Fibroblast of gingiva (primary cell): ENCODE measurements at places on chromosomes 11 and 22.

DNA sequence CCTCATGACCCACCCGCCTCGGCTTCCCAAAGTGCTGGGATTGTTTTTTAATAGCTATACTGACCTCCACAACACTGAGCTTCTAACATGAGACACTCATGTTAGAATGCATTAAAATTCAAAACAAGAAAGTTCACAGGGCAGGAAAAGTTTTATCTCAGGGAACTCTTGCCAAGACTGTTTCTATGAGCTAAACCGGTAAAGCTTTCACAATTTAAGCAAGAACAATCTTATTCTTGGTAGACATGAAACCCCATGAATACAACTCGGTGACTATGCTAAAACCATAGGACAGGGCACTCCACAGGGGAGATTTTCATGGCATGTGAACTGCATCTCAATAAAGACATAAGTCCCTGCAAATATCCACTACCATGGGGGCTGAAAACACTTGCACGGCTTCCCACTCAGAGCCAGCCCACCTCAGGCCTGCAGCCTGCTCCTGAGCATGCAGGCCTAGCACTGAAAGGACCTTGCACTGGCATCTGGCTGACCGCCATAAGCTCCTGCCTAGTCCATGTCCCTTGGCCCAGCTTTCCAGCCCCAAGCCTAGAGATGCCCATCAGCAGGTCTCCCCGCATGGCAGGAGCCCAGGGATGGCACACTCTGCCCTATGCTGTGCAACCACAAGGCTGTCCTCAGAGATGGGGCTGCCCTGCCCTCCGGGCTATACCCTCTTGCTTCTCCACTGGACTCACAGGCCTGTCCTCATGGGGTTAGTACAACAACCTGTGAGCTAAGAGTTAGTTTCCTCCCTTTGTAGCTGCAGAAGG is 58.4 kb downstream of the DGCR2 start:
- no peak for DNase-seq

- DNase-seq: peak; percentile 25
These were observed 48.8 kb downstream of the ENDOD1 start for GRCh38 chr11:95138448-95138847.

DNA sequence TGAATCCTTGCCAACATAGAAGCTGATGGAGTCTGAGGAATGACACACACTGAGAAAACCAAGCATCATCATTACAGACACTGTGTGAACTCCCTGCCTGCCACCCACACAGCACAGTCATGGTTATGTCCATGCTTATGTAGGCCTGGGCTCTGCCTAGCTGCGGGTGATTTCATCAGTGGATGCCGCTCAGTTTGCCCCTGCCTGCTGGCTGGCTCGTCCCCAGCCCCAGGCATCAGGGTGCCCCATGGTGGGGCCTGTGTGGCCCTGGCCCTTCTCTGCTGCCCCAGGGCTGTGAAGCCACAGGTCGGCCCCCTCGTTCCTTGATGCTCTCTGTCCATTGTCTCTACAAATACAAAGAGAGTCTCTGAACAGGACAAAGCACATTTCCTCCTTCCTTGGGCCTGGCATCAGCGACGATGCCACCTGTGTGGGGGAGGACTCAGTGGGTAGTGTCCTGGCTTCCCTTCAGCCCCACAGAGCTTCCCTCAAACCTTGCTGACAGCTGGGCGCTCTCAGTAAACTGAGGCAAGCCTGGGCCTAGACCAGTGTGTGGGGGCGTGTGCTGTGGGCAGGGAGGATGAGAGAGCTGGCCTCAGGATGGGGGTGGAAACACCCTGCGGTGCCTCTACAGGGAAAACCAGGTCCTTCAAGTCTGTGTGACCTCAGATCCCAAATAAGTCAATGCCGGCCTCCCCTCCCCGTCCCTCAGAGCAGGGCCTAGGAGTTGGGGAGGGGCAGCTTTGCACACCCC is 20.0 kb upstream of the TUB start:
- peak; percentile 13 for DNase-seq

- no peak for DNase-seq
These were observed 317.8 kb downstream of the MIAT start for GRCh38 chr22:26974914-26975803.

DNA sequence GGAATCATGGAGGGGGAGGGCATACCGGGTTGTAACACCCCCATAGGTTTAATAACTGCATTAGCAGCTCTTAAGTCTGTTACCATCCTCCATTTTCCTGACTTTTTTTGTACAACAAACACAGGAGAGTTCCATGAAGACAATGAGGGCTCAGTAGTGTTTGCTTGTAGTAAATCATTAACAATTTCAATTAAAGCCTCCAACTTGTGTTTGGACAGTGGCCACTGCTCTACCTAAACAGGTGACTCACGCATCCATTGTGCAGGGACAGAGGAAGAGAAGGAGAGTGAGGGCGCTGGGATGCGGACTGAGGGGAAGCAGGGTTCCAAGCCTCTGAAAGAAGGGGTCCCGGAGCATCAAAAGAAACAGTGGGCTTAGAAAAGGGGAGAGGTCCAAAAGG is 21.3 kb upstream of the MTNR1B start:
- no peak for DNase-seq

DNA sequence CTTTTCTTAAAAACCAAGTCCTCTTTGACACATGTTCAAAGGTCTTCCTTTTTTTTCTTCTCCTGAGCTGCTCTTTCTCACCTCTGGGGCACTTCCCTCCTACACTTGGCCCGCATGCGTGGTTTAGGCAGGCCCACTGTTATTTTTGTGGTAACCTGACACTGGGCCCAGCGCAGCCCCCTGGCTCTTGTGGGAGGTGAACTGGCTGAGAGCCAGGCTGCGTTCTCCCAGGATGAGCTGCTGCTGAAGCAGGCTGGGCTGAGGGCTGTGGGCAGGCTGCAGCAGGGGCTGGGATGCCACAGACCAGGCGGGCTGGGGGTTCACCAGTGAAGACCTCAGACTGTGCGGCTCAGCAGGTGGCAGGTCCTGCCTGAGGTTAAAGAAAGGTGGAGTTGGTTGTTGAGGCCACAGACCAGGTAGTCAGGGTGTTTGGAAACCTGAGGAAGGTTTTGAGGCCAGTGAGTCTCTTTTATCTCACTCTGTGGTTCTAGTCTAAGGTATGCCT is 72.4 kb downstream of the TEAD1 start:
- peak; percentile 52 for DNase-seq

DNA sequence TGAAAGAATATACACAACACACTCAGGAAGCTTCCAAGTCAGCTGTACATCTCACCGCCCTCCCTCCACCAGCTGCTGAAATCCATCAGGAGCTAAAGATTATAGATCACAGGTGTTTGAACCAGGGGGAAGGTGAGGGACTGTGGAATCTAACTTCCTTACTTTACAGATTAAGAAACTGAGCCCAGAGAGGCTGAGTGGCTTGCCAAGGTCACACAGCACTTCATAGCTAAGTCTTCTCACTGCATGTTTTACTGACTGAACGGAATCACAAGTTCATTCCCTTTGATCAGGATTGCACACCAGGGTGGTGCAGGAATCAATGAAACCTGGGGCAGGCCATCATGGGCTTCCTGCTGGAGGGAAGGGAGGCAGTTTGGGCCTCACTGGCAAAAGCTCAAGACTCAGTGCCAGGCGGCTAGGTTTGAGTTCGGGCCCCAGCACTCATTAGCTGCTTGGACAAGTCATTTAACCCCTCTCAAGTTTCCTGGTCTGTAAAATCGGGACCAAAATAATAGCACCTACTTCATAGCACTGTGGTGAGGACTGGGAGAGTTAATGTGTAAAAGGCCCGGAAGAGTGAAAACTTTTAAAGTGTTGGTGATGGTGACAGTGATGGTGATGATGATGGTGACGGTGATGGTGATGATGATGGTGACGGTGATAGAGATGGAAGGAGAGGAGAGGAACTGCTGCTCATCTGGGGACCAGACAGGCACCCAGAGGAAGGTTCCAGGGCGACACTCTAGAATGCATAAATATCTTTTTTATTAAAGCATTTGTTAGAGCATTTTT is 8.2 kb downstream of the CD5 start:
- DNase-seq: no peak

DNA sequence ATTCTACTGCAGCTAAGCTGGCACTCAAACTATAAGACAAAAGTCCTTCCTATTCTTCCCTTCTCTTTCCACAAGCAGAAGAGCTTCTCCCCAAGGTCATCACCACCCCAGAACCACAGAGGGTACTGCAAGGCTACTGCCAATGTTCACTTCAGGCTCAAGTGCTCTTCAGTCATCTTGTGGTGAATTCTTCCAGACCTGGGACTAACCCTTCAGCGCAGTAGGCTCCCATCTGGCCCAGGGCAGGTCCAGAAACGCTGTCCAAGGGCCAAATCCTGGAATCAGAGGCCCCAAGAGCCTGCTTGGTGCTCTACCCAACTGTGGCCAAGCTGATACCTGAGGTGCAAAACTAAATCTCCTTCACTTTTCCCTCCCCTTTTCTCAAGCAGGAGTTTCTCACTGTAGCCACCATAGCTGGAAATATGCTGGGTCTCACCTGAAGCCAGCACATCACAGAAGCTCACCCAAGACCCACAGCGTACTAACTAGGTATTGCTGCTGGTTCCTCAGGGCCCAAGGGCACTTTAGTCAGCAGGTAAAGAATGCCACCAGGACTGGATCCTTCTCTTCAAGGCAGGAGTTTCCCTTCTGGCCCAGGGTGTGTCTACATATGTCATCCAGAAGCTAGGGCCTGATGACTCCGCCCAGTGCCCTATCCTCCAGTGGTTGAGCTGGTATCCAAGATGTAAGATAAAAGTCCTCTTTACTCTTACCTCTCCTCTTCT is 27.8 kb downstream of the FCHSD2 start:
- no peak for DNase-seq

DNA sequence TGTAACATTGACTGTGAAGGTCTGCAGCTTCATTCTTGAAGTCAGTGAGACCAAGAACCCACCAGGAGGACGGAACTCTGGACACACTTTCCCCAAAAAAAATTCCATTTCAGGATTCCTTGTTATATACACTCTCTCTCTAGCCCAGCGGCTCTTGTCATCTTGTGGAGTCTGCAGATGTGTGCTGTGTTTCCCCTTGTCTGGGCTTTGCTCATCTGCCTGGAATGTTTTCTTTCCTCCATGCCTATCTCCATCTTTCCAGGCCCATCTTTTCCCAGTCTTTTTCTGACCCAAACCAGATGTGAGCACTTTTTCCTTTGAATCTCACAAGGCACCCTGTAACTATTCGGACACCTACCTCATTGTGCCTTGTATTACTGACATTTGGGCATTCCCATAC is 5.1 kb upstream of the DRG1 start:
- DNase-seq: no peak

- no peak for DNase-seq
These were observed 278.0 kb upstream of the PLET1 start for GRCh38 chr11:112538534-112539280.

- no peak for DNase-seq
These were observed 81.9 kb downstream of the LRRC32 start for GRCh38 chr11:76588455-76589325.

DNA sequence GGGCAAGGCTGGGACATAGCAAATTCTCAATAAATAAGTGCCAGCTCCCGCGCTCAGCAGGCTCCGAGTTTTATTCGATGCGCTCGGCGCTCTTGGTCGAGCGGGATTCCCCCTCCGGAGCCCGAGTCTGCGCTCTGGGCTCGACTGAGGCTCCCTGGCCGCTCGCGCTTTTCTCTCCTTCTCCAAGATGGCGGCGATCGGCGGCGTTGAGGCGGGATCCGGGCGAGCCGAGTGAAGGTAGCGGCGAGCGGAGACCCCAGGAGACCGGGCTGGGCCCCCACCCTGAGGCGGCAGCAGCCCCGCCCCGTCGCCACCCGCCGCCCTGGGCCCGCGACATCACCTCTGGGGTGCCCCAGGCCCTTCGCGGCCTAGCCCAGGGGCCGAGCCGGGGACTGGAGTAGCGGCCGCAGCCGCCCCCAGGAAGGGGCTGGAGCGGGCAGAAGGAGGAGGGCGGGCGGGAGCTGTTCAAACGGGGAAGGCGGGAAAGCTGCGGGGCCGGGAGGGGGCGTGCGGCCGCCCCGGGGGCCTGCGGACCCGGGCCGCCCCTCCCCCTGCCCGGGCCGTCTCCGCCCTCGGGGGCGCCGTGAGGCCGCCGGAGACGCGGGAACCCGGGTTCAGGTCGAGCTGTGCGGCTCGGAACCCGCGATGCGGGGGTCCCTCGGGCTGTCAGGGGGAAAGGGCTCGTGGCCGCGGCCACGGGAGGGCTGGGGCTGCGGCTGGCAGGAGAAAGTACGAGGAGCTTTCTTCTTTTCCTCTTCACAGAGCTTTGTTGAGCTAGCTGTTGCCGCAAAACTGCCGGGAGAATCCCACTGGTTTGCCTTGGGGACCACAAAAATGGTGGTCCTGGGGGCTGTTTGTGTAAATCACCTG is at the start of gene HMGXB4:
TSS of gene HMGXB4 (plus strand) at position 173 of the 870 bp plus-strand sequence. CDS start 4,898 bp downstream, outside the sequence.
- DNase-seq: peak; percentile 86

- DNase-seq: no peak
These were observed 31.1 kb downstream of the IFT27 start for GRCh38 chr22:36744791-36745190.

- DNase-seq: no peak
These were observed 13.8 kb downstream of the CHRDL2 start for GRCh38 chr11:74717221-74717969.
